ENCODE measurements at places on chromosomes 6 and 20. TPM values are rescaled to one million over a fixed set of nuclear protein-coding genes. Genes with fewer than 3 reads are reported as not detected.

Gene CUL7
- total RNA-seq = 23.2 TPM

Gene LIN28B
- not detected for total RNA-seq

DNA sequence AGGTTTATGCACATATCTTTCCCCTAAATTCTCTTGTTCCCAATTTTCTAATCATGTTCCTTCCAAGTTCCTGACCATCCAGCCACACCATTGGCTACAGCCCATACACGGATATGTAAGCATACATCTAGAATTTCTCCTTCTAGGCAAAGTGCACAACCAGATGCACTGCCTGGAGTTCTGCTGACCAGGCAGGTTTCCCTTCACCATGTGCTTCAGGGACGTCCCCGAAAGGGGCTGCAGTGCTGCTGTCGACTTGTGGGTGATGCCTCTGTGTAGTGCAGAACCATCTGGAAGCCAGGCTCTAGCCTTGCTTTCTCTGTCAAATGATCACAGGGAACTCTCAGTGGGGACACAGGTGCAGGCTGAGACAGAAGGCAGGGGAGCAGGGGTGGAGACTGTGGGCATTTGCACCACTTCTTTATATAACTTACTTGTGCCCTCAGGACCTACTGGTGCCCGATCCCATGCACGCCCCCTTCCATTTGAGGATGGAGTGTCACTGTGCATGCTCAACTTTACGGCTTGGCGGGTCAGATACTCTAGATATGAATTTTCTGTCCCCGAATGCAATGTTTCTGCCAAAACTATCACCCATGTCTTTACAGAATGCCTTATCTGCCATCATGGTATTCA is 37.5 kb upstream of the SMOC2 start:
- DNase-seq = no peak

DNA sequence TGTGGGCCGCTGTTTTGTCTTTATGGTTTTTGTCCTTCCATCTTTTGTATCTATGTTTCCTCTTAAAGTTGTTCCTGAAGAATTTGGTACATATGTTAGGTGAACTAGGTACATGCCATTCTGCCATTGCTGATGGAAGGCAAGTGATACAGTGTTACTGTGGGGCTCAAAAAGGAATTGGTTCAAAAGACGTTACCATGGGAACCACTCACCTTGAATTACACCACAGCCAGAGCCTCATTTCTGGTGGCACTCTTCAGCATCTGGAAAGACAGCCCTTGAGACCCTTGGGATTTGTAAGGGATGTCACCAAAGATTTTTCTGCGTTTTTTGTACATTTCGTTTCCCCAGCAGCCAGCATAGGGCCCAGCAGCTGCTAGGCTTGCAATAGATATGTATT is 31.9 kb downstream of the TMEM181 start:
- DNase-seq = no peak

DNA sequence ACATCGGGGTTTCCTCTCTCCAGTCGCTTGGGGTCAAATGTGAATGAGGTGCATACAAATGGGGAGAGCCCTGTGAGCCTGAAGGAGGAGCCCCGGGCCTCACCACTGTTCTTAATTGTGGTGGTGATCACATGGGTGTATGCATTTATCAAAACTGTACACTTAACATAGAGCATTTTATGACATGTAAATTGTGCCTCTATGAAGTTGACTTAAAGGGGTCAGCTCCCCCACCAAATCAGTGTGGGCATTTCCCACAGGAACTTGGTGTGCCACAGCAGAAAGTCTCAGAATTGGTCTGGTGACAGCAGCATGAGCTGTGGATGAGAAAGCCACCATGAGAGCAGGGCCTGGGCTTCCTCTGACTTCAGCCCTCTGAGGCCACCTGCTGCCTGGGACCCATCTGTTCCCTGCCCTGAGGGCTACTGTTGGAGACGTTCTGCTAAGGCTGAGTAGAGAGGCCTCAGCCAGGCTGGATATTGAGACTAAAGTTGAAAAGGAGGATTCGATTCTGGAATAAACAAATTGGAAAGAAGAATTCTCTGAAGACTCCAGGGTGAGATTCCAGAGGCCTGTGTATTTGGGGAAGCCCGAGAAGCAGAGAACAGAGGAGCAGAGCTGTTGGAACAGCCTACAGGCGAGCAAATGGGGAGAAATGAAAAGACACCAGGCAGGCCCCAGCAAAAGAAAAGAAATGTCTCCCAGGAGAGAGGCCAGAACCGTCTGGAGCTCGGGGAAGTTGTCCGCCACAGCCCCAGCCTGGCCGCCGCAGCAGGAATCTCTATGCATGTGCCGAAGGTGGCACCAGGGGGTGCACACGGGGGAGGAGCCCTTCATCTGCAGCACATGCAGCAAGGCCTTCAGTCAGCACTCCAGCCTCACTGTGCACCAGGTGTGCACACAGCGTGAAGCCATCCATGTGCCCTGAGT is 37.6 kb upstream of the XRN2 start:
- no peak for DNase-seq

Measured in activated T-helper 1 cell treated with anti-CD3 and anti-CD28 coated beads, Interleukin-12 subunit alpha, Interleukin-12 subunit beta, Interleukin-2, Interleukin-4 antibody, amounts not matched to agents 30 ng/mL and 10 ng/mL and 1 ng/mL, durations not matched to agents 14 hours and 24 hours and 36 hours (primary cell).